ENCODE measurements at places on chromosomes 7 and 10. TPM values are rescaled to one million over a fixed set of nuclear protein-coding genes. Genes with fewer than 3 reads are reported as not detected.

The BLNK gene
- not detected for total RNA-seq

The AGR2 gene
- not detected for total RNA-seq

The TMEM273 gene
- not detected for total RNA-seq

The ANKIB1 gene
- 58.6 TPM for total RNA-seq

The ERVW-1 gene
- not detected for total RNA-seq

The TRIM50 gene
- total RNA-seq: not detected

The TMEM72 gene
- total RNA-seq: not detected

The ADARB2 gene
- total RNA-seq: not detected

The TFPI2 gene
- 14.5 TPM for total RNA-seq

The PPP1R9A gene
- 1.7 TPM for total RNA-seq

The MMP21 gene
- total RNA-seq: not detected
